ENCODE measurements at places on chromosomes 1 and 21.

DNA sequence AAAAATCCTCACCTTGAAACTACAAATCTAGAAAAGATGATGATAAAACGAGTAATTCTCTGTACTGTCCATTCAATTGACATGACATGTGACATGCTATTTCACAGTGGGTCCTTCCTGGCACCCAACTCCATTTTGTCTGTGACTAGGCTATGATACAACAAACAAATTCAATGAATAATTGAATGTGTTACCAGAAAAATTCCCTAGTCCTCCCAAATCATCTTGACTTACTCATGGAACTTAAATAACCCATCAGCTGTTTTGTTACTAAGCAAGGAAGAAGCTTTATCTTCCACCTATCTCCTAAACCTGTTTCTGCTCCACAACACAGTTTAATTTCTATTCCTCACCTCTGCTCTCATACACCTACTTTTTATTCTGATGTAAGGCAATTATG lies 30.4 kb downstream of the B3GALNT2 start:
- no peak for DNase-seq

DNA sequence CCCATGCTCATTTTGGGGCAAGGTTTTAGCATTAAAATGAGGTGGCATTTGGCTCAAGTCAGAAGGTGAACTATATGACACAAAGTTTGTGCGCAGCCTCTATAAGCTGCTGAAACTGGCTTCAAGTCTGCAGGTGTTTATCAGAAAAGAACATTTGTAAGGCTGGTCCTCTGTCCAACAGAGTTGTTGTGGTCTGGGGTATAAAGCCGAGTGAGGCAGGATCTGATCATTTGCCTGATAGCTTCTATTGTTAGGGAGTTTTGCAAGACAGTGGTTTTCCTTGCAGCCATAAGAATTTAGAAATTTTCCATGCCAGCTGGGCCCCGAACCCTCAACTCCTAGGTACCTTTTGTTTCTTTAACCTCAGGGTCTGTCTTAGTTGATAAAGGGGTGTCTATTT lies 130.8 kb downstream of the PGBD5 start:
- no peak for DNase-seq

DNA sequence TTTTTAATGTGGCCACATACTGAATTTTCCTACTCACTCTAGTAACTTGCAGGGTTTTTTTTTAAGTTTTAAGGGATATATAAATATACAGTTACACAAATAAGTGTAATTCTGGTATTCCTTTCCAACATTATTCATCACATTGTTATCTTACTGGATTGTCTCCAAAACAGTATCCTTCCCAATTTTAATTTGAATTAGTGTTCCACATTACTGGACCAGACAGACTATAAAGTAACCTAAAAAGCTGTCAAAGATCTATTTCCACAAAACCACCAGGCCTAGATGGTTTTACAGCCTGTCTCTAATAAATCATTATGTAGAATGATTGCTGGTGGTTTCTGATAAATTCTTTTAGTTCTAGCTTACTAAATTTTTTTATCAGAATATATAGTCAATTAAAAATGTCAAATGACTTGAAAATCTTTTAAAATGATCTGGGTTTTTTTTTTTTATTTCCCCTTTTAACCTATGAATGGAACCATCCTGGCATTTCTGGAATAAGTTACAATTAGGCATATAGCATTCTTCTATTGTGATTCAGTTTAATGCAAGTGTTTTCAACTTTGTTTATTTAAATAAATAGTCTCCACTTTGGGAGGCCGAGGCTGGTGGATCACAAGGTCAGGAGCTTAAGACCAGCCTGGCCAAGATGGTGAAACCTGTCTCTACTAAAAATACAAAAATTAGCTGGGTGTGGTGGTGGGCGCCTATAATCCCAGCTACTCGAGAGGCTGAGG lies 59.3 kb downstream of the PACC1 start:
- DNase-seq: no peak

DNA sequence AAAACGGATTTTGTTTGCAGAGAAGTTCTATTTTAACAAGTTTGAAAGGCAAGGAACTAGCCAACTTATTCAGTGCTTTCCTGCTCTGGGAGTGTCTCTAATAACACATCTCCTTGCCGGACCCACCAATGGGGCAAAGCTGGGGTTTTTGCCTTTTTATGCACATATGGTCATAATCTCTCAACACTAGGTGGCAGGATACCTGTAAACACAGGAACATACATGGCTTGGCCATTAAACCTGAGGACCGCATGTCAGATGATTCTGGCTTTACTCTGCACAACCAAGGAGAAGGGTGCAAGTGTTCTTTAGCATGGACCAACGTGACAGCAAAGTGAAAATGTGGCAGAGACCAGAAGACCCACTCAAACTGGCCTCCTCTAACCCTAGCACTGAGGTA lies 4.9 kb downstream of the TMEM9 start:
- DNase-seq: no peak

GRCh38 chr21:38937844-38938243 lies 132.1 kb downstream of the ETS2 start:
- DNase-seq: no peak

DNA sequence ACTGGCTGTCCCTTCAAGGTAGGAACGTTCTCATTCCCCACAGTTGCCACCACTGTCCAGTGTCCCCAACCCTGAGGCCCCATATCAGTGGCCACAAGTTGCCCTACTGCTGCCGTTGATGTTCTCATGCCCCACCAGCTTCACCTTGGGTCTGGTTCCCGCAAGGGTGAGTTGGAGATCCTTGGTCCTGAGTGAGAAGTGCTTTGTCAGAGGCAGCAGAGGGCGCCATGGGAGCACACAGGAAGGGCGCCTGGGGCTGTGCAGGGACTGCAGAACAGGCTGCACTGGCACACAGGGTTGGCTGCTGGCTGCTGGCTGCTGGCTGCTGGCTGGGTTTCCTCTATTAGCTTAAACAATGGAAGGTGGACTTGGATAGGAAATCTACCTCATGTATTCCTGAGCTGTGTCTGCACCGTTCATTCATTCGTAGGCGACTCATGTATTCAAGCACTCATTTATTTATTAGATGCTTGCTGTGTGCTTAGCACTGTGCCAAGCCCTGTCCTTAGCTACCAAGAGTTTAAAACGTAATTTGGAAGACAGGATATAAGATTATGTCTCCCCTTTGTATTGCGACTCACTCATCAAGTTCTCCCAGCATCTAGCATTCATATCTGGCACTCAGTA lies 2.1 kb upstream of the S100A9 start:
- DNase-seq: peak; percentile 15

DNA sequence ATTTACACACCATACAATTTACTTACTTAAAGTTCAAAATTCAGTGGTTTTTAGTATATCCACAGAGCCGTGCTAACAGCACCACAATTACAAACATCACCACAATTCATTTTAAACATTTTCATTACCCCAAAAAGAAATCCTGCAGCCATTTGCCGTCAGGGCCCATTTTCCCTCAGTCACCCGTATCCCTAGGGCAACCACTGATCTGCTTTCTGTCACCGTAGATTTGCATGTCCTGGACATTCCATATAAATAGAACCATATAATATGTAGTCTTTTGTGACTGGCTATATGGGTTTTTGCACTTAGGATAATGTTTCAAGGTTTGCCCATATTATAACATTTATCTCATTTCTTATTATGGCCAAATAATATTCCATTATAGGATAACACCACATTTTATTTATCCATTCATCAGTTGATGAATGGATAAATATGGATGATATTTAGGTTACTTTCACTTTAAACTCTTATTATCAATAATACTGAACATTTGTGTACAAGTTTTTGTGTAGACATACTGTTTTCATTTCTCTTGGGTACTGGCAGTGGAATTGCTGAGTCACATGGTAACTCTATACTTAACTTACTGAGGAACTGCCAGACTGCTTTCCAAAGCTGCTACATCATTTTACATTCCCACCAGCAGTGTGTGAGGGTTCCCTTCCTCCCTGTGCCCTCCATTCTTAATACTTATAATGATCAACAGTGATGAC lies 68.9 kb downstream of the ST3GAL3 start:
- no peak for DNase-seq

DNA sequence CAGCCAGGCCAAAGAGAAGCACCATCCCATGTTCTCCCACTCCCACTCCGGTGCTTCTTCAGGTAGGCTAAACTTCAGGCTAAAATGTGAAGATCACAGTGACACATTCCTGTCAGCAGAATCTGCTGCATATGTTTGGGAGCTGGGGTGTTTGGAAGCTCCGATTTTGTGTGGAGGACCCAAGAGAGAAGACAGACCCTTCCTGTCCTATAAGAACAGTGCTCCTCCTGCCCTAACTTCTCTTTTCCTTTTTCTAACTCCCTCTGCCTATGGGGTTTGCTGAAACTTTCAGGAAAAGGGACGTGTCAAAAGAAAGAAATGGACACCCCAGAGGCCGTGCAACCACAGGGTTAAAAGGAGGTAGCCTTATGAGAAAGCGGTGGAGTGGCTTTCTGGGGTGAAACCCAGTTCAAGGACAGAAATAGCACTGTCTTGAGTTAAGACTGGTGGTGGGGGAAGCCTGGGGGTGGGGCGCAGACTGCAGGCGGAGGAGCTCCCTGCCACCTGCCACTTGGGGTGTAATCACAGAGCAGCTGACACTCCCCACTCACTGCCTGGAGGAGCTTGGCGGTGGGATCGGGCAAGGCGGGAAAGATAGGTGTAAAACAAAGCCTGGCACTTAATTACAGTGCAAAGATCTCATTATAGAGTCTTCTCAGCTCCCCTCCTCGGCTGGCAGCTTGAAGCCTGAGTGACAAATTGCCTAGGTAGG lies 645 bp upstream of the TLR5 start:
- no peak for DNase-seq

GRCh38 chr1:219050822-219051125 lies 122.9 kb upstream of the LYPLAL1 start:
- DNase-seq: no peak

- no peak for DNase-seq
Observed at GRCh38 chr21:31064803-31065202, 26.5 kb upstream of the KRTAP19-8 start.

DNA sequence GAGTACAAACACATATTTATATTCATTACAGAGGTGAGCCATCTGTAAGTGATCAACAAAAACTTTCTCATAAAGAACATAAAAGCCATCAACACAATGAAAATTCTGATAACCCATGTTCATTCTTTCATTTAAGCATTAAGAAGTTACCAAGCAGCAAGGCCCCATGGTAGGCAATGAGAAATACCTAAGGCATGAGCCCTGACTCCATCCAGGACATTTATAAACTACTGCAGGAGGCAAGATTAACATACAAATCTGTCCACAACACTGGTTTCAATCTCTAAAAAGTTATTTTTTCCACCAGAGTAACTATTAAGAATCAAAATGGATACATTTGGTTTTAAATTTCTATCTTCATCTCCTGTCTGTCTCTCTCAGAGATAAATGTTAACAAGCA lies 76.1 kb downstream of the SIPA1L2 start:
- DNase-seq: no peak

DNA sequence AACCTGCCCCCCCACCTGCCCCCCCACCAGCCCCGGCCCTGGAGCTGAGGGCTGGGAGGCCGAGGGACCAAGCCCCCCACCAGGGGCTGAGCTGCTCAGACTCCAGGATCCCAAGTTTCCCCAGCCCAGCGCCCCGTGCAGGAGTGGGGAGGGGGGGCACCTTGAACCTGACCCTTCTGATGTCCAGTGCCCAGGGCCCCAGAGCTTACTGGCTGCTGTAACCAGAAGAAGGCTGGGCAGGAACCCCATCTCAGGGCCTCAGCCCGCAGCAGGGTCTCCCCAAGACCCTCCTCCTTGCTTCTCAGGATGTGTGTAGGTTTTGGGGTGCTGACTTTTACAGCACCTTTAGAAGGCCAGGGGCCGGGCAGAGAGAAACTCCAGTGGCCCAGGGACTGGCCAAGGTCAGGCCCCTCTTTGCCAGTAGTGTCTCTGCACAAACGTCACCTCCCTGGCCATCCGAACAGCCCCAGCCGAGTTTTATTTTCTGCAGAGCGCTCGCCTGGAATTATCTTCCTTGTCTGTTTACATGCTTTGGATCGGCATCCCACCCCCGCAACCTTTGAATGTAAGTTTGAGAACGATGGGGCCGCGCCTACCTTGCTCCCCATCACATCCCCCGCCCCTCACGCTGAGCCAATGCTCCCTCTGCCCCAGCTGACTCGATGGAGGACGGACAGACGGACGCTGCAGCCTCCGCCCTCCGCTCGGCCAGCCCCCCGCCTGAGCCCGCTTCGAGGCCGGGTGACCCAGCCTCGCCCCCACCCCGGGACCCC lies 70.1 kb upstream of the CASZ1 start:
- DNase-seq: peak; percentile 9

GRCh38 chr1:153238527-153238926 lies 21.0 kb upstream of the LORICRIN start:
- DNase-seq: no peak

DNA sequence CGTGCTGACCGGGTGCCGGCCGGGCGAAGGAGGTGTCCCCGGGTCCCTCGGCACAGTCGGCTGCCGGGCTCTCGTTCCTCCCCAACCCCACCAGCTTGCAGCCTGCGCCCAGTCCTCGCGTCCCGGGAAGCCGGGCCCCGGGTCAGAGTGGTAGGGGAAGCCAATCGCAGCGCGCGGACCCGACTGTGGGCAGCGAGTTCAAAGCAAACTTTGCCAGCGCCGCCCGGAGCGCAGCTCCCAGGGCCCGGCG lies 328 bp downstream of the MYCL start:
- no peak for DNase-seq

GRCh38 chr1:150558761-150559655 lies 9.8 kb downstream of the ADAMTSL4 start:
- no peak for DNase-seq

DNA sequence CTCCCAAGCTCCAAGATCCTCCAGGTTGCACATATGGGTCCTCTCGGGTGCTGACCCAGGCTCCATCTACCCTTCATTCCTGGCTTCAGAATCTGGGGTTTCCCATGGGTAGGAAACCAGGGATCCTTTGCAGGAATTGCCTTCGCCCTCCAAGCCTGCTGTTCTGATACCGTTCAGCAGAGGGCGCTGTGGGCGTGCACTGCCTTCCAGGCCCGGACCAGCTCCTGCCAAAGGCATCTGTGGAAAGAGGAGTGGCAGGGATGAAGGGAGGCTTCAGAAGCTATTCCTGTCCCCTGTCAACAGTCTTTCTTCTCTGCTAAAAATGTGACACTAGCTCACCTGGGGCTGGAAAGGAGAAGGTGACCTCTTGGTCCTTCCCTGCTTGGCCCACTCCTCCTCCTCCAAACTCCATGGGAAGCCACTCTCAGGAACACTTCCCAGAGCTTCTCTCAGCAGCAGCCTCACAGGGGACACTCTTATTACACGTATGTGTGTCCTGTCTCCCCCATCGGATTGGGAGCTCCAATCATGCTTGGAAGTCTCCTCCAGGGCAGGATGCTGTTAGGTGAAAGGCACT lies 71.2 kb downstream of the VWA5B1 start:
- DNase-seq: peak; percentile 12

GRCh38 chr1:154191990-154192461 lies at the start of gene TPM3:
TPM3 (minus strand) TSS chr1:154192100; CDS start chr1:154192018, 82 bp downstream.
- no peak for DNase-seq

GRCh38 chr21:39288987-39289386 lies 24.4 kb downstream of the BRWD1 start:
- no peak for DNase-seq

GRCh38 chr1:177341773-177342172 lies 171.0 kb downstream of the BRINP2 start:
- no peak for DNase-seq

- DNase-seq: no peak
Observed at GRCh38 chr1:55081188-55081904, 42.0 kb downstream of the PCSK9 start.

Measured in stimulated activated CD8-positive, alpha-beta memory T cell treated with anti-CD3 and anti-CD28 coated beads, Interleukin-15, amount 100 ng/mL, for 48 hours (primary cell).